ENCODE measurements at places on chromosomes 16 and 17.
A peak's percentile ranks its signal among the peaks of the same experiment; 100 is the strongest.

GRCh38 chr17:57342963-57343589 lies 86.8 kb downstream of the MSI2 start:
- DNase-seq, result no peak

DNA sequence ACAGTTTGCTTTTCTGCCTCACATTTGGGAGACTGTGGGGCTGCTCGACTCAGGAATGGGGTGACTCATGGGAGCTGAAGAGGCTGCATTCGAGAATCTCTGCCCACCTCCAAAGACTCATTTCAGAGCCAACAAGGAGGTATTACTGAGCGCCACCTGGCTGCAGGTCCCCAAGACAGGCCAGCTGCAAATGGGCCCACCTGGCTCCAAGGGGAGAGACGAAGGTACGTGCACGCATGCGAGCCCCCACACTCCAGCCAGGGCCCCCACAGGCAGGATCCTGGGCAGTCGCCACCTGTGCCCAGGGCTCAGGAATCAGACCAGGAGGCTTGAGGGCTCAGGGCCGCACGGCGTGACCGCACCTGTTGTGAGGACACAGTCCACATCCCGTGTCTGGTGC lies 6.0 kb downstream of the HAGHL start:
- DNase-seq, result no peak

DNA sequence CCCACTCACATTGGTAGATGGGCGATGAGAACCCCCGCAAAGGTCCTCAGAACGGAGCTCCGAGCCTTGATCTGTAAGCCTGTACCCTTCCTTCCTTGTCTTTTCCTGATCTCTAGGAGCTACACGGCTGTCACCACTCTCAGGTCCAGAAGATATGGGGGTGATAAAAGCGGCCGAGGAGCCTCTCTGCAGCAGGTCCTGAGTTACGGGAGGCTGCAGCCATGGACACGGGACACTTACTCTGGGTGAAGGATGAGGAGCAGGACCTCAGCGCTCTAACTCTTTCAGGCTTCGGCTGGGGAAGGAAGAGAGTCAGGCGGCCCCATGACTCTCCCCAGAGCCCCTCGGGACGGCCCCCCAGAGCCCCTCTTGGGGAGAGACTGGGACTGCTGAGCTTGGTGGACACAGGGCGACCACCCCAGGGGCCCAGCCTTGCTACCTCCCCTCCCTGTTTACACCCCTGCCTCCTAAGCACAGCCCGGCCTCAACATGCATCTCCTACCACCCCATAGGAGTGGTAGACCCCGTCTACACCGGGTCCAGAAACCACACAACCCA lies 74.4 kb downstream of the SDK2 start:
- DNase-seq, result no peak

- DNase-seq, result no peak
Measured at GRCh38 chr17:31391496-31391949, at the start of gene RAB11FIP4. RAB11FIP4 (plus strand) TSS chr17:31391675; CDS start chr17:31391853, 178 bp downstream.

GRCh38 chr16:10763456-10763855 lies 19.8 kb downstream of the NUBP1 start:
- no peak for DNase-seq

GRCh38 chr17:927611-928461 lies 51.7 kb downstream of the NXN start:
- DNase-seq, result no peak

- DNase-seq, result no peak
Measured at GRCh38 chr17:78235885-78236284, 4.5 kb downstream of the TMEM235 start.

DNA sequence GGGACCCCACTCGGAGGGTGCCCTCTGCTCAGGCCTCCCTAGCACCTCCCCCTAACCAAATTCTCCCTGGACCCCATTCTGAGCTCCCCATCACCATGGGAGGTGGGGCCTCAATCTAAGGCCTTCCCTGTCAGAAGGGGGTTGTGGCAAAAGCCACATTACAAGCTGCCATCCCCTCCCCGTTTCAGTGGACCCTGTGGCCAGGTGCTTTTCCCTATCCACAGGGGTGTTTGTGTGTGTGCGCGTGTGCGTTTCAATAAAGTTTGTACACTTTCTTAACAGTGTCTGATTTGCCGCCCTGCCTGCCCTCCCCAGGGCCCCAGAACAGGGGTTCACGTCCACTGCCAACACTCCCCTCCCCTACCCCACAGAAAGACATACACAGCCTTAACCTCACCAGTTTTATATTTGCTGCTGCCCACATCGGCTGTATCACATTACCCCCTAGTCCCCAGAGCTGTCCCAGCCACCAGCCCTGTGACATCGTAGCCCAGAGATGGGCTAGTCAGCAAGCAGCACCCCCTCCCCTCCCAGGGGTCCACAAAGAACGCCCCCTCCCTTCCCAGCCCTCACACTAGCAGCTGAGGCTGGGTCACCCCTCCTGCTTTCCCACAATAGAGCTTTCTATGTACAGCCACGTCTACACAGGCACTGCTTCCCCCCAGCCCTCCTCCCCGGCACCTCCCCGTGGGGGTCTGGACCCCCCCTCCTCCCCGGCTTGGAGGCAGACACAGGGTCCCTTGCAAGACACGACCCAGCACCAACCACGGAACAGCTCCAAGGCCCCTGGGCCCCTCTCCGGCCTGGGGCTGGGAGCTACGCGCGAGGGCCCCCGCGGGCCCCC lies 7.9 kb downstream of the GRN start:
- DNase-seq, result no peak

DNA sequence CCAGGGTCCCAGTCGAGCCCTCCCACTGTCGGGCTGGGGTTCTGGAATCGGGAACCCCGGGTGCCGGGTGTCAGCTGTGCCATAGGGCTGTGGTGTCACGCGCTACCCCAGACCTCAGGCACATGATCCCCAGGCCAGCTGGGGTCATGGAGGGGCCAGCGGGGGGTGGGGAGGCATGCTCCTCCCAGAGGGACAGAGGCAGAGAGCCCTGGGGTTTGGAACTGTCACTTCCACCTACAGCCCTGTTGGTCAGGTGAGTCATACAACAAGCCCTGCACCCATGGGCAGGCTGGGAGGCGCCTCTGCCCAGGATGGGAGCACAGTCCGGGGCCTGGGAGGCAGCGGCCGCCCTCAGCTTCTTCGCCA lies 63.0 kb downstream of the BAIAP2 start:
- DNase-seq, result no peak

GRCh38 chr16:72470541-72470940 lies 298.6 kb upstream of the PMFBP1 start:
- DNase-seq, result no peak

GRCh38 chr17:45332989-45333701 lies 16.3 kb upstream of the MAP3K14 start:
- no peak for DNase-seq

- DNase-seq, result no peak
Measured at GRCh38 chr17:76709077-76709950, 1.5 kb downstream of the MXRA7 start.

DNA sequence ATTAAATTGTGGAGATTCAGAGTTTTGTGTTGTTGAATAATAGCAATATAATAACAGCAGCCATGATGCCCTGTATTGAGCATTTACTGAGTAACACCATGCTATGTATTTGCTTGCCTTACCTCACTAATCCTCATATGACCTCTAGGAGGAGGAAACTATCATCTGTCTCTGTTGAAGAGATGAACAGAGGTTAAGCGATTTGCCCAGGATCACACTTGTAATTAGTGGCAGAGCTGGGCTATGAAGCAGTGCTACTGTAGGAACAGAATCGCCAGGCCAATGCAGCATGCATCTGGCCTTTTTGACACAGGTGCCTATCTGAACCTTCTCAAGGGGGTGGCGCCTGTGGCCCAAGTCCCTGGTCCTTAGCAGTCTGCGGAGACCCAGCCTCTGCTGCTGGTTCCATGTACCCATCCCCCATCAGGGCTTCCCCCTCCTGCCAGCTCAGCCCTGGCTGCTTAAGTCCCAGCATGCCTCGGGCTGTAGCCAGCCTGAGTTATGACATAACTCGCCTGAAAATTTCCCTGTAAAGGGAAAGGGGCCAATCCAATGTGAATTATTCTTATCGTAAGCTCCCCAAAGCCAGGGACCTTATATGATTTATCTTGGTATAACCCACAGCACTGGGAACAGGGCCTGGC lies 50.4 kb upstream of the HS3ST2 start:
- DNase-seq, result no peak

- DNase-seq, result no peak
Measured at GRCh38 chr16:50448522-50448921, 79.7 kb upstream of the BRD7 start.

DNA sequence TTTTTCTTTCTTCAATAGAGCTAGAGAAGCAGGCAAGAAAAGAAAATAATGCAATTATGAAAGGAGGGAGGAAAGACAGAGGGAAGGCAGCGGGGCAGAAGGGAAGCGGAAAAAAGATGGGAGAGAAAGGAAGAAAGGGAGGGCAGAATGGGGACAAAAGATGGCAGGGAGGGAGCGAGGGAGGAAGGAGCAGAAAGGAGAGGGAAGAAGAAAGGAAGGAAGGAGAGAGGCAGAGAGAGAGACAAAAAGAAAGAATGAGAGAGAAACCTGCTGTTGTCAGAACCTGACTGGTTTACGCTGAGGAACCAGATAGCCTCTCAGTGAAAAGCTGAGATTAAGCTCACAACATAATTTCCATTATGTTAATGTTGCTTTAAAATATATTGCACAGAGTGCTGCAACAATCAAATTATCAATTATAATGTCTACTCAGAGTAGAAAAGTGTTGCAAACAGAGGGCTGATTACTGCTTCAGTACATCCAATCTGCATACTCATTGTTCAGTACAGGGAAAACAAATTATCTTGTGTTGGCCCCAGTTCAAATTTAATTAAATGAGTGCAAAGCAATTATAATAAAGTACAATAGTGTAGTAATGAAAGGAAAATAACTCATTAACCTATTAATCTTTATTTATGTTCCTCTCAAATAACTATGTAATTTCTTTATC lies 32.0 kb upstream of the TOX3 start:
- DNase-seq, result no peak

DNA sequence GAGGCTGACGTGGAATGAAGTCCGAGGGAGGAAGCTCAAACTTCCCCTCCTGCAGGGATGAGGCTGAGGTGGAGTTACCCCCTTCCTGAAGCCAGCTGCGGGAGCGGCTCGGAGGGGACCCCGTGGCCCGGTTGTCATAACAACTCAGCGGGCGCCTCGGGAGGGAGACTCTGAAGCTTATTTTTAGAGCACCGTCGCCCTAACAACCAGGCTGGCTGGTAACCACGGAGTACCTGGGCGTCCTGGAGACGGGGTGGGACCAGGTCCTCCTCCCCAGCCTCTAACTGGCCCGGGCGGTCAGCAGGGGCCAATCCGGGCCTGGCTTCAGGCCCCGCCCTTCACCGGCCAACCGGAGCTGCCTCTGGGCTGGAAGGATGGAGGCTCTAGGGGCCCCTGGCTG lies 27.7 kb downstream of the NECAB2 start:
- no peak for DNase-seq

DNA sequence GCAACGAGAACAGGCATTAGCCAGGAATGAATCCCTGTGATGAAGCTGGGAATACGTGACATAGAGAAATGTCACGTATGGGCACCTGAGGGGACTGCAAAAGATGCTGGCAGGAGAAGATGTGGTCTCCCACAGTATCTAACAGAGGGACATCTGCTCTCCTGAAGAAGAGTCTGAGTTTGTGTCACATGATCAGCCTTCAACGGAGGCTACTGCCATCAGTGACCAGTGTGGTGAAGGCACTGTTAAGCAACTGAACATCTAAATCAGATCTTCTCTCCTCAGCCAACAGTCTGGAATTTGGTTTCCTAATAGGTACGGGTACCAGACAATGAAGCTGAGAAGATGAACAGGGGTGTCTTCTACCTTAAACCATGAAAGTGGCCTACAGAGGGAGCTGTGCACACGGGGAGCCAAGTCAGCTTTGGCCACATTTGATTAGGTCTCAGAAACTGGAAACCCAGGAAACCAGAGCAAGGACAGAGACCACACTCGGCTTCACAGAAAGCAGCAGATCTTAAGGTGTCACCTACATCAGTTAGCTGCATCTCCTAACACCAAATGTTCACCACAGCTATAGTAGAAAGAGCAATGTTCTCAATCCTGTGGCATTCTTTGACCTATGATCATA lies 41.8 kb downstream of the BRD7 start:
- DNase-seq, result peak; percentile 72

DNA sequence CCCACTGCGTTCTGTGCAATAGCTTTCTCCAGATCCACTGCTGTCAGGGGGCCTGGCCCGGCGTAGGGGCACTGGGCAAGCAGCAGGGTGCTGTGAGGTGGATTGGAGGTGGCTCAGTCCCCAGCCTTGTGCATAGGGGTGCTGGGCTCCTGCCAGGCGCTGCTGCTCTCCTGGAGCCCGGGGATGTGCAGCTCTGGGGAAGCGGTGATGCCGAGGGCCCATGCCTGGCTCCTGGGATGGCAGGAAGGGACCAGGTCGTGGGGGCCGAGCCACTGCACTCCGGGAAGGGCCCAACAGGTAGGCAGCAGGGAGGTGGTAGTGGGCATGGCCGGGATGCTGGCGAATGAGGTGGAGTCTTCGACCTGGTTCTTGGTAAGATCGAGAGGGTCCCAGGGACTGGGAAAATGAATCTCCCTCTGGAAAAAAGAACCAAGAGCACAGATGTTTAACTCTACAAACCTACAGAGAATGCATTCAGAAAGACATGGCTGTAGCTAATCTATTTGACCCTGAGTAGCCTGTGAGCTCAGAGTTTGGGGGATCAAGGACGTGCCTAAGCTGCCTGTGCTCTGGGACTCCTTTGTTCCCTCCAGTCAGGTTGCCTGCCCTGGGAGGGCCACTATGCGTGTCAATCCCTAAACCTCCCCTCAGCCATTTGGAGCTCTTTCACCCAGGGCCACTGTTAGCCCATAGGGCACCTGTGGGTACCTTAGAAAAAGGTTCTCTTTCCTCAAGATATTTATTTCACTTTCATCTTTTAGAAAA lies 6.6 kb upstream of the SUPT4H1 start:
- no peak for DNase-seq

DNA sequence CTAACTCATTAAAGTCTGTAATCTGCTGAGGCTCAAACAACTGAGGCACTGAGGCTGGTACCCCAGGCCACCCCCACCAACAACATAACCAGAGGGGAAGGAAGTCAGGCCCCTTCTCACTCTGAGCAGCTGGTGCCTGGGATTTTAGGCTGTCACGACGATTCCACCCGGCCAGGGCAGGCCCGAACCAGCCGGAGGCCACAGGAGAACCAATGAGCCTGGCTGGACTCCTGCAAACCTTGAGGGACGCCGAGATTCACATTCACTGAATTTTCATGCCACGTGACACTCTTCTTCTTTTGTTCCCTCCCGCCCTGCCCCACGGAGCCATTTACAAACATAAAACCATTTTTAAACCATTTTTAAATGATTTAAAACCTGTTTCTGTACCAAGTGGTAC lies 48.1 kb downstream of the RPH3AL start:
- no peak for DNase-seq

DNA sequence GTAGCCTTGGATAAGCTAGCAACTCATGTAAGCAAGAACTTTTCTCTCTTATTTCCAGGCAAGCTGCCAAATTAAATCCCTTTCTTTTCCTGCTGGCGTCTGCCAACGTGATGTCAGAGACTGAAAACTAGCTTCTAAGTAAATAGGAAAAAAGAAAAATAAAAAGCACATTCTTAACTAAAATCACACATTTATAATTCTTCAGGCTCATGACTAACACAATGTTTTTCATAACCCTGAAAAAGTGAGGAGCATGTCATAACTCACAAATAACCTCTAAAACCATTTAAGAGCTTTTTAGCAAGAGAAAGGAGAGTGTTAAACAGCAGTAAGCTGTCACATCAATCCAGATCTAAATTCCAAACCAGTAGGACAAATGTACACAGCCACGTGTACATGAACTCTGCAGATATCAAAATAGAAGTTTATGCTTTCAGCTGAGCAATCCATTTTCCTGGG lies 110.0 kb downstream of the N4BP1 start:
- no peak for DNase-seq
